ENCODE measurements at places on chromosomes 2 and 18. TPM values are rescaled to one million over a fixed set of nuclear protein-coding genes. Genes with fewer than 3 reads are reported as not detected.

The EIF2AK2 gene
- 53.9 TPM for total RNA-seq

GRCh38 chr2:78132391-78133370 lies 610.5 kb upstream of the LRRTM4 start:
- no peak for DNase-seq

DNA sequence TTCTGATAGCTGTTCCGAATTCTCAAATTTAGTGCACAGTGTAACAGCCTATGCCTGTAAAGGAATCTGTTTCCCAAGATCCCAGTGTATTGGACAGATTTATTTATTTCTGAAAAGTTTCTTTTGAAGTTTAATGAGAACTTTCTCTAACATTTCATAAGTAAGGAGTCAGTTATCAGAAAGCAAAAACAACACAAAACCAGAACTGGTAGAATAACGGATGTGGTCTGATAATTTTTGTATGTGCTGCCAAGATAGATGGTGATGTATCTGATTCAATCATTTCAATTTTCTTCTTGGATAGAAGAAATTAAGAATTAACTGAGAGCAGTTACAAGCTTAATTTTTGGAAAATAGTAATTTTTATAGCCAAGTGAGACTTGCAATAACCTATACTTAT lies 374.3 kb downstream of the SOCS6 start:
- DNase-seq = no peak

The ANTXR1 gene
- 46.6 TPM for total RNA-seq
